Activated CD4-positive, CD25-positive, alpha-beta regulatory T cell treated with anti-CD3 and anti-CD28 coated beads, Interleukin-2, amount 50 U/mL, for 24 hours (primary cell): ENCODE measurements at places on chromosomes 13 and 19.

- no peak for ATAC-seq
These were observed 93.9 kb downstream of the STARD13 start for GRCh38 chr13:33191425-33192210.

GRCh38 chr13:50203256-50203941 is 188.2 kb downstream of the KCNRG start:
- no peak for ATAC-seq

DNA sequence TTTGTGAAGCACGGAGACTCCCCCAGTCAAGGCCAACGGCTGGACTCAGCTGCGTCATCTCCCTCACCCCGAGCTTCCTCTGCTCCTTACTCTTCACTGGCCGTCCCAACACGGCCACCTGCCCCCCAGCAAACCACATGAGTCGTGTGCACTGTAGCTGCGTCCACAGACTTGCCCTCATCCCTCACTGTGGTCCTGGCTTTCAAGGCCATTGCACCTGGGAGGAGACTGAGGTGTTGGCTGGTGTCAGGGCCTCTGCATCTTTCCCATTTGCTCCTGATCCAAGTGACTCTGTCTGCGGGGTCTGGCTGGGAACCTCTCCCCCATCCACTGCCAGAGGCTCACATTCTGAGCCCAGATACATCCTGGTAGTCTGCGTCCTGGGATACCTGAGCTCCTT is 11.5 kb downstream of the PLPP2 start:
- no peak for ATAC-seq

- no peak for ATAC-seq
These were observed 789.6 kb upstream of the PCDH20 start for GRCh38 chr13:62205273-62205672.

DNA sequence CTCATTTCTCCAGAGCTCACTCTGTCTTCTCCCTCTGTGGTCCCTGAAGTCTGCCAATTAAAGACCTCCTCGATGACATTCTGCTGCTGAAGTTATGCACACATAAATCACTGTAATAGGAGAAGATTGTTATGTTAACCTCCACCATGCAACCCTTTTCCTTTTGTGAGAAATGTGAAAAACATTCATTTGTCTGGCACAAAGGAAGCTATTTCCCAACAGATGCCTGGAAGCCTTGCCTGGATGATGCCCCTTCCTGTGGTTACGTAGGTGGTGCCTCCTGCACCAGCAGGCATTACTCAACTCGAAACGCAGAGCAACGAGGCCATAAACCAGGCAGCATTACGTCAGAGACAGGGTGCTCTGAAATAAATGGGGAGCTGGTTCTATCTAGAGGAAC is 327.4 kb upstream of the ZNF507 start:
- no peak for ATAC-seq

DNA sequence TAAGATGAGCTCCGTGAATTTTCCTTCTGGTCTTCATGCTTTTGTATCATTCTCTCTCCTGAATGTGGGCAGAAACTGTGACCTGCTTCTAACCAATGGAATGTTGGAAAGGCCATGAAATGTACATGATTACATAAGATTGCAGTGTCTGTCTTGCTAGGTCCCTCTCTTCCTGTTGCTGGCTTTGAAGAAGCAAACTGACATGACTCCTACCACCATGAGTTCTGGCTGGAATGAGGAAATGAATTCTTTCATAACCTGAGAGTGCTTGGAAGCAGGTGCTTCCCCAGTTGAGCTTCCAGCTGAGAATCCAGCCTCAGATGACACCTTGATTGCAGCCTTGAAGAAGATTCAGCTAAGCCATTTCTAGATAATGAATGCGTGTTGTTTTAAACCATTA is 275.0 kb upstream of the MIR17HG start:
- no peak for ATAC-seq

DNA sequence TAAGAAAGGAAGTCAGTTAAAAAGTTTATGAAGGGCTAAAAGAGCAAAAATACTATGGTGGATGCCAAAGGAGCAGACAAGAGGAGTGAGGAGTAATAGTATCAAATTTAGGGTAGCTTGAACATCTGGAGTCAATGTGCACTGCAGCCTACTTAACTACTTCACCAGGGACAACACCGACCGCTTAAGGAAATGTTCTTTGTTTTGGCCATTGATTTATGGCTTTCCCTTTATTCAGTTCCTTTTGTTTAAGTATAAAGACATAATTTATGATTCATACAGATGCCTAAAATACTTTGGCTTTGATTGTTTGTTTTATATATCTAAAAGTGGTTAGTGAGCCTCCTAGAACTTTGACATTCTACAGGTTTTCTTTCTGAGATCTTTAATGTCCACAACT is 276.3 kb upstream of the PRR20A start:
- ATAC-seq = no peak

DNA sequence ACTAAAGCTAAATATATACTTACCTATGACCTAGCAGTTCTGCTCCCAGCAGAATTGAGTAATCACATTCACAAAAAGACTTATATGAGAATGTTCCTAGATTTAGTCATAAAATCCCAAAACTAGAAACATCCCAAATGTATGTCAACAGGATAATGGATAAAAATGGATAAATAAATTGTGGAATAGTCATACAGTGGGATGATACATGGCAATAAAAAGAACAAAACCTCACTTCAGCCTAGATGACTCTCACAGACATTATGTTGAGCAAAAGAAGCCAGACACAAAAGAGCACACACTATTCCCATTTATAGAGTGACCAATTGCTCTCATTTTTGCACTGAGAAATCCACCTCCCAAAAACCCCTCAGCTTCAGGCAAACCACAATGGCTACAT is 352.4 kb upstream of the HTR2A start:
- ATAC-seq = no peak

DNA sequence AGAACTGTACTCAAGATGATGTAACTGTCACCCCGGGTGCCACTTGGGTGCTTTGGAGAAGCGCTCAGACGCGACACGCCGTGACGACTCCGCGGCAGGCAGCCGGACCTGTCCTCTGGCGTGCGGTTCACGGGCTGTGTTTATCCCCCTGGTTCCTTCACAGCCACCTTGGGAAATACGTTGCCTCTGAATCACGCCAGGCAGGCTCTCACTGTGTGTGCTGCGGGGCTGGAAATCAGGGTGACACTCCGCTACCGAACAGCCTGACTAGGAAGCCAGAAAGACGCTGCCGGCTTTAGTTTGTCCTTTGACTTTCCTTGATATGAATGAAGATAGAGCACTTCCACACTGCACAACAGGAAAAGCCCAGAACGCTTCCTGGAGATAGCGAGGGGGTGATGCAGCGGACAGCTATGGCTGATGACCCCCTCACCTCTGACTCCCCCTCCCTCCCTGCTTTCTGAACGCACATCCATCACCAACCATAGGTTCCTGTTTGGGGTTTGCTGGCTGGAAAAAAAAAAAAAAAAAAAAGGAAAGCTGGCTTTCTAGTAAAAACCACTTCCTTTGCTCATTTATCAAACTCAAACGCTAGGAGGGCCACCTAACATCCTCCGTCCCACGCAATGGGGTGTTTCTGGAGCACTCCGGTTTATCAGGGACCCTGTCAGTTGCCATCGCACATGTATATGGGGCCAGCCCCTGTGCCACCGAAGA is 3.7 kb upstream of the GP6 start:
- peak; percentile 69 for ATAC-seq

DNA sequence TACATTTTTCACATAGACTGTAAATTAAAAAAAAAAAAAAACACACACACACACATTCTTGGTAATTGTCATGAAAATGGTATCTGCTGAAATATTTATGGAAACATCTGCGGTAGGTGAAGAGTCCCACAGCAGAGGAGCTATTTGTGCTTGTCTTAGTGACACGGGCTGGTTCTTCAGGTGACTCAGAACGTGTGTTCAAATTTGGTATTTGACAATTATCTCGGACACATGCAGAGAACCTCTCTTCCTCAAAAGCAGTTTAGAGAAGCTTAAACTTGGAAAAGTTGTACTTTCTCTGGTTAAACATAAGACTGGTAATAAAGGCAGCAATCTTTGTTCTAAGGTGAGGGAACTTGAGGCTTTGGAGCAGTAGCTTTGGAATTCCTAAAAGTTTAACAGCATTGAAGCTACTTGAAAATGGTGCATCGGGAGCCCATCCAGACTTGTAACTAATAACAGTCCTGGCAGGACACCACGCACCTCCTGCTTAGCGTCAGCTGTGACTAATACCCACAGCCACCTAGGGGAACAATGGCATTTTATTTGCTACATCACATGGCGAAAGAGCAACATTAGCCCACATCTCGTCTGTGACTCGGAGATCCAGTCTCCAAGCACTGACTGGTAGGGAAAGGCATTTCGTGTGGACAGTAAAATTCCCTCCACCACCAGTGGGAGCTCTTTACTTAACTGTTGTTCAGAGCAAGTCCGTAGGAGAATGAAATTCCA is 1505.1 kb upstream of the SLC10A2 start:
- no peak for ATAC-seq

DNA sequence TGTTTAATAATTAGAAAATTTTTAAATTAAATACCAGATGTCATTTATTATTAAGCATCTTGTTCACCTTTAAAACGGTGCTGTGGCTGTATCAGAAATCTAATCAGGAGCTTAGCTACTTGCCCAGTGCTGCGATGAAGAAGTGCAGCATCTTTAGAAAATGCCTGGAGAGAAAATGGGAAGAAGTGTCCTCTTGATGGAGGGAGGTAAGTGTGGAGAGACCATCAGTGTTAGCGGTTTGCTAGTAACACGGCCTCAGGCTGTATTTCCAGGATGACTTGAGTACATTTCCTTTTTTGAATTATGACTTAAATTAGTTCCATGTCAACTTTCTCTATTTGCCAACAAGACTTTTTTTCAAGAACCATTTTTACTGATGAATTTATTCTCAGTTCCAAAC is 74.1 kb downstream of the SHISA2 start:
- ATAC-seq = no peak

GRCh38 chr13:40228990-40229389 is 437.5 kb downstream of the FOXO1 start:
- no peak for ATAC-seq

DNA sequence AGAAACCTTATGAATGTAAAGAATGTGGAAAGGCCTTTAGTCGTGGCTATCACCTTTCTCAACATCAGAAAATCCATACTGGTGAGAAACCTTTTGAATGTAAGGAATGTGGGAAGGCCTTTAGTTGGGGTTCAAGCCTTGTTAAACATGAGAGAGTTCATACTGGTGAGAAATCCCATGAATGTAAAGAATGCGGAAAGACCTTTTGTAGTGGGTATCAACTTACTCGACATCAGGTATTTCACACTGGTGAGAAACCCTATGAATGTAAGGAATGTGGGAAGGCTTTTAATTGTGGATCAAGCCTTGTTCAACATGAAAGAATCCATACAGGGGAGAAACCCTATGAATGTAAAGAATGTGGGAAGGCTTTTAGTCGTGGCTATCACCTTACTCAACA is 20.8 kb downstream of the ZNF283 start:
- ATAC-seq = no peak

GRCh38 chr19:18603255-18603957 is 3.2 kb downstream of the CRLF1 start:
- ATAC-seq = no peak

DNA sequence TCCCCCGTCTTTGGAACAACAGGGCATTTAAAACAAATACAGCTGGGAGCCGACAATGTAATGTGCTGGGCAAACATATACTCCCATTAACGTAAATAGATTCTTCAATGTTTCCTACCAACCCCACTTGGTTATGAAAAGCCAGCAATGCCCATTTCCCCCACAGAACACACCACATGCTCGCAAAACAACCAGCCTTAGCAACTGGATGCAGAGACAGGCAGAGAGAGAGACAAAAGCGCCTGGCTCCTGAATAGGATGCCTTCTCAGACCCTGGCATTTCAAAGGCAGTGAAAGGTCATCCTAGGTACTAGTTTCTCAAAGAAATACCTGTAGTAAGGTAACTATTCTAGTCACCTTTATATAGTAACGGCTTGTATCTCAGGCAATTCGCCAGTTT is 462.9 kb downstream of the ITGBL1 start:
- ATAC-seq = no peak

GRCh38 chr13:46132109-46132508 is 27.3 kb upstream of the CPB2 start:
- ATAC-seq = no peak

- ATAC-seq = no peak
These were observed 29.4 kb downstream of the ERCC5 start for GRCh38 chr13:102875256-102875655.

DNA sequence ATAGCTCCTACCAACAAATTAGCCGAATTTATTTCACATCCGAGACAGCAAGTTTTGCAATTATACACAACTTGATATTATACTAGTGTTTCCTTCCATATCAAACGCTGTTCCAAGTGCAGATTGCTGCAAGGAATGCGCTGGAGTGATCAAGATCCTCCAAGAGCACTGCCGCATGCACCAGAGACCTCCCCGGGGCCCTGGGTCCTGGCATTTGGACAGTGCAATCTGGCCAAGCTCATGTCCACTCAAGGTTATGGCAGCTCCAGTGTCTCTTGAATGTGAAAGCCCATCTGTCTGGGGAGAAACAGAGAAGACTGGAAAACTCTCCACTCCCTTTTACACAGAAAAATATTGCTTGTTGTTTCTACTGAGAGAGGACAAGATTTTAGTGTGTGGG is 111.9 kb downstream of the HSPH1 start:
- no peak for ATAC-seq

DNA sequence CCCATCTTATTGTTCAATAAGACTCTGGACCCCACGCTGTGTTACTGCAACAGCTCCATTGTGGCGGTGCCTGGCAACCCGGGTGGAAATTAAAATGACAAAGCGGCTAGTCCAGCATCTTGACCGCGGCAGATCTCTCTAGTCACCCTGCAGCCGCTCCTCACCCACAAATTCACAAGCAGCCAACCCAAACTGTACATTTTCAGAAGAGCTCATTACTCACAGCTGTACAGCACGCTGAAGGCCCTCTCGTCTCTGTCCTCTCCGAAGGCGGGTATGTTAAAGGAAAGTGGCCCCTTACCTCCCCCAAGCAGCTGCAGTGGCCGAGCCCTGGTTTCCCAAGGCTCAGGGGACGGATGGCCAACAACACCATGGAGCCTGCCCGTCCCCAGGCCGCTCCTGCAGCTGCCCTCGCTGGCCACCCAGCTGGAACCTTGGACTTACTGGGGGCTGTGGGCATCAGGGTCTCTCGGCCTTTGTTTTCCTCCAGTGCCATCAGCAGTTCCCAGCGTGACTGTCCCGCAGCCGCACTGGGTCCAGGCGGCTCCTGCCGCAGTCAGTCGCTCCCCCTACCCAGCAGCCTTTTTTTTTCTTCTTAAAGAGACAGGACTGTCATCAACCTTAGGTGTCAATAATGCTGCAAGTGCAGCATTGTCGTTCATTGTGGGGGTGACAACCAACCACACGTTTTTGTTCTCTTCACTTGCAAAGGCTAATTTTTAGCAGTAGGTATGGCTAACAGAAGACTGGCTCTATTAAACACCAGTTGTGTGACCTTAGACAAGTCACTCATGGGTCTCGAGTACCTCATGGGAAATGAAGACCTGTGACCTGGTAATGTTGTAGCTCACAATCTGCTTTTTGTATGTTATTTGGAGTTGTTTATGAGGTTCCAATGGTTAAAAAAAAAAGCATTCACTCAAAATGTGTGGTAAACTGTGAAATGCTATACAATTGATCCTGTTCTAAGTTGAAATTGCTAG is at the start of gene SACS:
SACS (minus strand) TSS at position 532 of the 983 bp plus-strand sequence. CDS start 22,463 bp downstream, outside the sequence.
- peak; percentile 17 for ATAC-seq
